ENCODE measurements at places on chromosomes 2 and 18.
A peak's percentile ranks its signal among the peaks of the same experiment; 100 is the strongest.

GRCh38 chr2:187477051-187477450 lies 29.0 kb upstream of the CALCRL start:
- DNase-seq: no peak

DNA sequence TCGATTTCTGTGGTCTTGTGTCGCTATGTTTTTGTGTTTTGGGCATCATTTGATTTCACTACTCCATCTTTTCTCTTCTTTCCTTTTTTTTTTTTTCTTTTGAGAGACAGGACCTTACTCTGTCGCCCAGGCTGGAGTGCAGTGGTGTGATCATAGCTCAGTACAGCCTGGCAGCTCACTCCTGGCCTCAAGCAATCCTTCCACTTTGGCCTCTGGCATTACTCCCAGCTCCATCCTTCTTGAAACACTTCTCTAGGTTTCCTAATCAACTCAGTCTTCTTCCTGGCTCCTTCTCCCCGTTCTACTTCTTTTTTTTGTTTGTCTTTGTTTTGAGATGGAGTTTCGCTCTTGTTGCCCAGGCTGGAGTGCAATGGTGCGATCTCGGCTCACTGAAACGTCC lies 26.5 kb downstream of the TCF23 start:
- no peak for DNase-seq

- DNase-seq: no peak
Observed at GRCh38 chr2:207038299-207038698, 99.0 kb downstream of the CPO start.

DNA sequence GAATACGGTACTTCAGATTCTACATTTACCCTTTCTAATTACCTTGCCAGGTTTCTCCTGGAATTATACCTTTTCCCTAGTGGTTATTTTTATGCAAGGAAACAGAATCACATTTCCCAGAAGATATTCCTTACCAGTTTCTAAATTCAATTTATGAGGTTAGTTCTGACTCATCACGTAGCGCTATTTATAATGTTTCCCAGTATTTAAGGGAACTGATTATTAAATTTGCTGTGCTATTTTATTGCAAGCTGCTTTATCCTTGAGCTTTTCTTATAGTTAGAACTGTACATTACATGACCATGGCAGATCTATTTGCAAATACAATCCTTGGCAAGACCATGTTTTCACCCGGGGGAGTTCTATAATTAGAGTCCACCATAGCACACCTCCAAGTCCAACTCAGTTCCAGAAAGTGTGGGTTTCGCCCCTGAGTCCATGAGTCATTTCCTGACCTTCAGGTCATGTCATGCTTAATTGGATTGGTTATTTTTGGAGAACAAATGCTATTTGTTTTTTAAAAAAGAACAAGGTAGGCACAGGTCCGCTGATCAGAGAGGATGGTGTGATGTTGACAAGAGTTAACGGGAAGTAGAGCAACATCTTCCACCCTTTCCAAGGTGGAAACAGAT lies 126.6 kb downstream of the ZNF532 start:
- DNase-seq: no peak

DNA sequence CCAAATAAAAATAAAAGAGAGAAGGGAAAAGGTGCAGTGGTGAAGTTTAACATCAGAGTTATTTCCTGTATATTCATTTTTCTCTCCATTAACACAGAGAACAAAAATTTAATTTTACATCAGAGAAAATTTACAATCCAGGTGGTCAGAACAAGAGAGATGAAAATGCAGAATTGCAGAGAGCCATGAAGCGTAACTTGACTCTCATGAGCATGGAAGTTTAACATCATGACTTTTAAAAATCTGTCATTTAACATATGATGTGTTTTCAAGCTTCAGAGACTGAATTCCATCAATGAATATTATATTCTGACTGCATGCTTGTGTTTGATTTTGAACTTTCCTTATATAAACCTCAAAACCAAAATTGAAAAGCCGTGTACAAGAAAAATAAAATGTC lies 79.3 kb upstream of the ZNF397 start:
- no peak for DNase-seq

- no peak for DNase-seq
Observed at GRCh38 chr2:219769090-219769910, 141.9 kb downstream of the SLC4A3 start.

DNA sequence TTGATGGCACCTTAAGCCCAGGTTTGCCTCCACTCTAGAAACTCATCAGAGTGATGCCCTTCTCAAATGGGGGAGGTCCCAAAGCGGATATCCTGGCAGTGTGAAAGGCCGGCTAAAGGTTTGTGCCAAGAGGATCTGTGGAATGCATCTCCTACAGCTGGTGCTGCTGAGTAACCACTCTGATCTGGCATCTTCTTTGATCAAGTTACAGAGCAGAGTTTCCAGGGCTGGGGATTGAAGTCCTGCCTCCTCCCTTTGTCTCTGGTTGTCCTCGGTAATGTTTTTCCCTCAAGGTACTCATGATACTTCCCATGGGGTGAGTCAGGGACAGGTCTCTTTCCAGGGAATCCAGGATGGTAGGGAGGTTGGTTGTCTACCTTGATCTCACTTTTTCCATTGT lies 24.6 kb downstream of the PRKRA start:
- no peak for DNase-seq

GRCh38 chr18:11091746-11092145 lies 57.6 kb downstream of the PIEZO2 start:
- DNase-seq: peak; percentile 64

DNA sequence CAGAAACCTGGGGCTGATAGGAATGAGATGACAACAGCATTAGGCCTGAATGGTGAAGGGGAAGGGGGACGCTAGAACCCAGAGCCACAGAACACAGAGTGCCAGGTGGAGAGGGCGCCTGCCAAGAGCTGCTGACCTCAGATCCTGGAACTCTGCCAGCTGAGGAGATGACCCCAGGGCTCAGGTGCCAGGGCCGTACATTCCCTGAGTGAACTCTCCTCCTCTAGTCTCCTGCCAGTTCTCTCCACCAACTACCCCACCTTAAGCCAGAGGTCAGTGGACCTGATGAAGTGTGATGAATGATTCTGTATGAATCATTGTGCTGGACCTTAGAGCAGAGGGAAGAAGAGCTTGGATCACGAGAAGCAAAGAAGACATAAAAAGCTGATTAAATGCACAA lies 1582.2 kb upstream of the ACVR2A start:
- DNase-seq: no peak

GRCh38 chr18:23824669-23825068 lies 135.4 kb downstream of the LAMA3 start:
- no peak for DNase-seq

GRCh38 chr18:45566025-45566740 lies 49.1 kb upstream of the SLC14A2 start:
- peak; percentile 86 for DNase-seq

GRCh38 chr2:206556357-206556949 lies 85.8 kb upstream of the FAM237A start:
- no peak for DNase-seq

DNA sequence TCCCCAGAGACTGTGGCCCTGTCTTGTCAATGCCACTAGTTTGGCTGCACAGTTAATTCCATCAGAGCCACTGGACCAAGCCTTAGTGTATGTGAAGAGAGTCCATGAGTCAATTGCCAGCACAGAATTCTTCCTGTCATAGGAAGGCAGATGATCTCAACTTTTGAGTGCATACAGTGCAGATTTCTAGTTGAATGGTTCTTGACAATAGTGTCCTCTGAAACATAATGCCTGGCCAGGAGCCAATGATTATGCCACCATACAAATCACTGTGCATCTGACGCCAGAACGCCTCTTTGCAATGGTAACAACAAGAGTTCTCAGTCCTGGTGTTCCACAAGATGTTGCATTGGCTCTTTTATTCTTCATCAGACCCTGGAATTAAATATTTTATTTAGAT lies 7.1 kb downstream of the NEUROD1 start:
- DNase-seq: no peak

DNA sequence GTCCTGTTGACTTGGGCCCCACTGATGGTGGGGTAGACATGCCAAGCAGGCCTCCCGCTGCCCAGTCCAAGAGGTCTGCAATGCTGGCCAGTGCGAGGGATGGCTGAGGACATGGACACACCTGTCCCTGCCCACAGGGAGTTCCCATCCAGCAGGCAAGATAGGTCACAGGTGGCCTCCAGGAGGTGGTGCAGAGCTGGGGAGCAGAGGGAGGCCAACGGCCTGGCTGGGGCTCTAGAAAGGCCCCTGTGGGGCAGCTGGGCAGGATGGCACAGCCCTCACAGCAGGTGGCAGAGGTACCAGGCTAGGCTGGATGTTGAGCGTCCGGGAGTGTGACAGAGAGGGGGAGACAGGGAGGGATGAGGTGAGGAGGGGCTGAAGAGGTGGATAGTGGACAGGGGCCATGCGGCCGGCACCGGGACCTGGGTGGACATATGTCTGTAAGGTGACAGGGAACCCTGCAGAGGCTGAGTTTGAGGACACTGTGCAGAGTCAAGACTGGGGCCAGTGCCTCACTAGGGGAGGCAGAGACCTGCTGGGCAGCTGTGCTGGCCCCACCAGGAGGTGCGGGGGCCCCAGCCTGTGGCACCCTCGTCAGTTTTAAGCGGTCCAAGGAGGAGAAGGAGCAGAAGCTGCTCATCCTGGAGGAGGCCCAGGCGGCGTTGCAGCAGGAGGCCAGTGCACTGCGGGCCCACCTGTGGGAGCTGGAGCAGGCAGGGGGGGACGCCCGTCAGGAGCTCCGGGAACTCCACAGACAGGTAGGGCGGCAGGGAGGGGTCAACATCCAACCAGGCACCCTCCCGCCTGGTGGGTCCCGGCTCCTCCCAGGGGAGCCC lies 34.3 kb upstream of the SNED1 start:
- DNase-seq: peak; percentile 39

- peak; percentile 79 for DNase-seq
Observed at GRCh38 chr2:219045937-219046550, 4.7 kb upstream of the CFAP65 start.

DNA sequence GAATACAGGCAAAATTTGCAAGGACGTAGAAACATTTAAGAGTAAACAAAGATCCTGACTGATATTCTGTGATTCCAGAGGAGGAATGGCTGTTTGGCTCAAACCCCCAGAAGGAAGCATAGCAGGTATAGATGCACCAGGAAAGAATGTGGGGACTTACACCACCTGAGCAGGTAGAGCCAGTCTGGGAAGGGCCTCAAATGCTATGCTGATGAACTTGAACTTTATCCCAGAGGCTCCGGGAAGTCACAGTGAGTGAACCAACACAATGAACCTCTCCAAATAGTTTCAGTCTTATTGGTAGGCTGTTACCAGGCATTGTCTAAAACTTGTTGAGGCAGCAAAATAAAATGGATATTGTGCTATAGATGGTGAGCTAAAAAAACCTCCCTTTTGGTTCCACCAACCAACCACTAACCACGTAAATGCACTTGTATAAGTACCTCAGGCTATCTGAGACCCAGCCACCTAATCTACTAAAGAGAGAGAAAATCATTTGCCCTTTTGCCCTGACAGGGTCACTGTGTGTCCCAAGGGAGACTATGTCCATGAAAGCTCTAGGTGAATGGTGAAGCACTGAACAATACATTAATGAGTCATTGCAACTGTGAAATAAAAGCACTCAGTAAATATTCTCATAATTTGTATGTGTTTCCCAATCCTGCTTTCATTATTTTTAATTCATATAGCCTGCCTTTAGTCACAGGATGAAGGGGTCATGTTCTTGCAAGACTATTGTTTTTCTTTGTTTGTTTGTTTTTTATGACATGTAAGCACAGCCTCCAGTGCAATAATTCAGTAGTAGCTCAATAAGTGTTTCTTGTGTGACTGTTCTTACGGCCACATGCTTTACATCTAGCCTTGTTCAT lies 911.6 kb downstream of the EPHA4 start:
- DNase-seq: no peak

GRCh38 chr2:43397411-43397810 lies 171.0 kb upstream of the ZFP36L2 start:
- no peak for DNase-seq

DNA sequence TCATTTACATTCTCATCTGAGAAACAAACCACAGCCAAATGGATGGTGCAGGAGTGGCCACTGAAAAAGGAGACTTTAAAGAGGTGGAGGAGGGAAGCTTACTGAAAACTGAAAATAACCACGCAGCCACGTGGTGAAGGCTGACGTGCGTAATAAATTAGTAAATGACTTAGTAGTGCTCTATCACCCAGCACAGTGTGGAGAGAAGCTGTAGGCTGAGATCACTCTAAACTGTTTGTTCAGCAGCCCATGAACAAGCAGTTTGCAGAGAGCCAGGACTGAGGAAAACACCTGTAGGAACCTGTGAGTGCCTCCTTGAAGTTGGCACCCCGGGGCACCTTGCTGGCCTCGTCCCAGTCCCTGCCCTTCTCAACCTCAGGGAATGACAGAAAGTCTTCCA lies 193.0 kb downstream of the TXNL1 start:
- DNase-seq: no peak

GRCh38 chr2:241659150-241659739 lies 21.8 kb downstream of the ATG4B start:
- DNase-seq: peak; percentile 81

DNA sequence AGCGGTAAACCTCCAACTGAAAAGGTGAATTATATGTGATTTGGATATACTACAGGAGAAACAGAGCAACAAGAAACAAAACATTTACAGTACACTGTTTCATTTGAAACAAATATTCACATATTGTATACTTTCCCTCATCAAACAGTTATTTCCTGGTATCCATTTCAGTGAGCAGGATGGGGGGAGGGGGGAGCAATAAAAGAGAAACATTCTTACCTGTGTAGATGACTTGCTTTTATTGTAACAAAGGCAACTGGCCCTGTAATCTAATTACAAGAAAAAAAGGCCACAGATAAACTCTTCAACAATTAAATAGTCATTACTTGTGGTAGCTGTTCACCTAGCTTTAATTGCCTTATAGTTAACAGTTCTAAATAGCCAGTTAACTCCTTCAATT lies 3.9 kb upstream of the PPP1CB start:
- no peak for DNase-seq

DNA sequence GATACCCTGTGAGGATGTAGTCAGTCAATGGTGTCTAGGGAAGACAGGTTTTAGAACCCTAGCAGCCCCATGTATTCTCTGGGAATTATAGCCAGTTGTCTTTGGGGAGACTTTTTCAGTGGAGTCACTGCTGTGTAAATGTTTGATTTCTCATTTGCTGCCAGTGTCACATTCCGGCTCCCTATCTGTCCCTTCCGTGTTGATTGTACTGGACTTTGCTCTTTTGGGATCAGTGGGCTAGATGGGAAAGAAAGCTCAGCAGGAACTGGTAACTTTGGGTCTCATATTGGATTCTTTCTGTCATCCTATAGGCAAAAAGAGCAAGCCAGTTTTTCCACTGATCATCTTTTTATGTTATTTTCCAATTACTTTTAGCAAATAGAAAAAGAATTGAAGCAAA lies 70.1 kb downstream of the GTF3C3 start:
- no peak for DNase-seq

GRCh38 chr2:41998186-41999127 lies 49.4 kb upstream of the PKDCC start:
- DNase-seq: peak; percentile 30

DNA sequence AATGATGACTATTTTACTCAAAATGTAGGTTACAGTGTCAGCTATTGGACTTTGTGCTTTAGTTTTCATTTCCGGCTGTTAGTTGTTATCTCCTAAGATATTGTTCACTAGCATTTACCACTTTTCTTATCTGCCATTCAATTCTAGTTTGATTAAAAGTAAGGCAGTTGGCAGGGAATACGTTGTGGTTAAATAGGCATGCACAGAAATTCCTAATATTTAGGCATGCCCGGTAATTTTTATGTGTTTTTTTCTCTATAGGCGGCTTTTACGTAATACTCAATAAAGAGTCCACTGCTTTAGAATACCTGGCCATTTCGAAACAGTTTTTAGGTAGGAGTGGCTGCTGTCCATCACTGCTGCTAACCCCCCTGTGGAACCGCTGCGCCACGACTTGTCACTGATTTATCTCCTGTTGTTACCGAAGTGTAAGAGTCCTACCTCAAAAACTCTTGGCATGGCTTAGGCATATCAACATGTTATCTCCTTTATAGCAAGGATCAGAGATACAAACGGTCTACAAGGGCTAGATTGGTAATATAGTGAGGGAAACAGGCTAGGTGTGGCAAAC lies 39.5 kb downstream of the BABAM2 start:
- DNase-seq: no peak

Data from islet precursor cell (in vitro differentiated cells).